Kidney (tissue), 22 donors: ENCODE measurements at places on chromosomes 3 and 15. TPM values are rescaled to one million over a fixed set of nuclear protein-coding genes. Genes with fewer than 3 reads are reported as not detected.

DNA sequence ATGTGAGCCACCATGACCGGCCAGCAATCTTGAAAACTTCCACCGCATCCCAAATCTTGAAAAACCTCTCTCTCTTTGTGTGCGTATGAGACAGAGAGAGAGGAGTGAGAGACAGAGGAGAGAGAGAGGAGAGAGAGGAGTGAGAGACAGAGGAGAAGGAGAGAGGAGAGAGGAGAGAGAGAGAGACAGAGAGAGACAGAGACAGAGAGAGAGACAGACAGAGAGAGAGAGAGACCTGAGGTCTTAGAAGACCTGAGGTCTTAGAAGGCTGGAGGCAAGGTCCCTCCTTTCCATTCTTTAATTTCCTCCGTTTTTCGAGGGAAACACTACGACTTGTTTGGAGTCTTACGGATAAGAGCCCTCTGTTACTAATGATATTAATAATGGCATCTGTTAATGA, 39.5 kb downstream of the TMEM40 start:
- no peaks in the 10 kb centered on the region for H3K27me3 ChIP-seq
- H3K4me1 ChIP-seq: no peaks in the 10 kb centered on the region

- no peak overlapping the region for H3K4me3 ChIP-seq
- no peaks in the 10 kb centered on the region for H3K36me3 ChIP-seq
- H3K27ac ChIP-seq: no peak overlapping the region
- H3K4me1 ChIP-seq: no peaks in the 10 kb centered on the region
These were observed 13.0 kb upstream of the PIGZ start for GRCh38 chr3:196981657-196982056.

- H3K4me1 ChIP-seq: no peaks in the 10 kb centered on the region
- no peaks in the 10 kb centered on the region for H3K27me3 ChIP-seq
- H3K36me3 ChIP-seq: no peaks in the 10 kb centered on the region
- H3K4me3 ChIP-seq: no peak overlapping the region
These were observed 18.0 kb upstream of the FSTL1 start for GRCh38 chr3:120468635-120469295.

The SI gene
- total RNA-seq: not detected

DNA sequence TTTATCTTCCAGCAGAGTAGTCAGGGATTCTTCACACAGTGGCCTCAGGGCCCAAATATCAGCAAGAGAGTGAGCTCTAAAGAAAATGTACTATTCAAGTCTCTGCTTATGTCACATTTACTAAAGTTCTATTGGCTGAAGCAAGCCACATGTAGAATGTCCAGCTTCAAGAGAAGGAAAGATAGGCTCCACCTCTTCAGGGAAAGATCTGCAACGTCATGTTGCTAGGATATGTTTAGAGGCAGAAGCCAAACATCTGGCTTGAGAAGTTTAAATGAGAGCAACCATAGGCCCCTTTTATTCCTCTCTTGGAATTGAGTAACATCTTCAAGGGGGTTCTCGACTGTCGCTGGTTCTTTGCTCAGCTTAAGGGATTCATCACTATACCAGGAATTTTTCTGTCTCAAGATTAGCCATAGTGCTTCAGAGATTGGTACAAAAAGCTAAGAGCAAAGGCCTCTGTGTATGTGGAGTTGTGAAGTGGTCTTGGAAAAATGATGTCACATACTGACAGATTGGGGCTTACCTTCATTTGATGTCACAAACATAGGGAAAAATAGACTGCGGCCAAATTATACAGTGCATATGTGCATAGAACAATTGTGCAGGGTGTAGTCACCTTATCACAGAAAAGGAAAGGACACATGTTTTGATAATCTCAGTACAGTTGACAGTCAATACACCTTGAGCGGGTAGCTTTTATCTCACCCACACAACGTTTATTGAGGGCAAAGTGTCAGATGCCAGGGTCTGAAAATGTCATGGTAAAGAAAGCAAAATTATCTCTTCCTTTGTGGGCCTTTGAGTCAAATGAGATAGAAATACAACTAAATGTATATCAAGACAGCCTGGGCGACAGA, 11.3 kb upstream of the THRB start:
- no peak overlapping the region for H3K4me3 ChIP-seq
- no peaks in the 10 kb centered on the region for H3K4me1 ChIP-seq
- no peak overlapping the region for H3K27ac ChIP-seq
- H3K36me3 ChIP-seq: no peaks in the 10 kb centered on the region

DNA sequence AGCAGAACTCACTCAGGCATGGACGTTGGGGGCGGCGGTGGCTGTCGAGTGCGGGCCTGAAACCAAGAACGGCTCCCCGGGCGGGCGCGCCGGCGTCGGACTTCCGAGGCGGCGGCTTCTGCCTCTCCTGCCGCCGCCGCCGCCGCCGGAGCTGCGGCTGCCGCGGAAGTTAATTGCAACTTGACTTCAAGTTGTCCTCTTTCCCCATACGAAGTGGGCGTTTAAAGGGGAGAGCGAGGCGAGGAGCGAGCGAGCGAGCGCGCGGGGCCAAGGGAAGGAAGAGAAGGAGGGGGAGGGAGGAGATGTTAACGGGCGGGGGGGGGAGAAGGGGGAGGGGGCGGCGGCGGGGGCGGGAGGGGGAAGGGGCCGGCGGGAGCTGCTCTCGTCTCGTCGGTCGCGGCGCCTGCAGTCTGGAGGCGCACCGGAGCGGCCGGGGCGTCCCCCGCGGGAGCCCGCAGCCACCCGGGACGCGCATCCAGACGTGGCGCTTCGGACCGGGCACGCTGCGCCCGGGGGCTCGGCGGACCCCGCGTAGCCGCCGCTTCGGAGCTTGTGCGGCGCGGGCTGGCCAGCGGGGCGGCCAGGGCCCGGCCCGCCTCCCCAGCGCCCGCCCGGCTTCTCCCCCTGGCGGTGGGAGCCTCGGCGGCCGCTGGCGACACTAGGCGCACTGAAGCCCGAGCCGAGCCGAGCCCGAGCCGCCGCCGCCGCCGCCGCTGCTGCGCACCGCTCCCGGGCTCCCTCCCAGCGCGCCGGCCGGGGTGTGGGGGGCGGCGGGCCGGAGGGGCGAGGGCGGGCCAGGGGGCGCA, 19.7 kb upstream of the SATB1 start:
- no peaks in the 10 kb centered on the region for H3K36me3 ChIP-seq
- H3K4me3 ChIP-seq: peak overlapping the region; percentile 70
- peak; percentile 73 for DNase-seq
- peaks cover 16% of the 10 kb centered on the region for H3K4me1 ChIP-seq
- no peak overlapping the region for H3K27ac ChIP-seq

DNA sequence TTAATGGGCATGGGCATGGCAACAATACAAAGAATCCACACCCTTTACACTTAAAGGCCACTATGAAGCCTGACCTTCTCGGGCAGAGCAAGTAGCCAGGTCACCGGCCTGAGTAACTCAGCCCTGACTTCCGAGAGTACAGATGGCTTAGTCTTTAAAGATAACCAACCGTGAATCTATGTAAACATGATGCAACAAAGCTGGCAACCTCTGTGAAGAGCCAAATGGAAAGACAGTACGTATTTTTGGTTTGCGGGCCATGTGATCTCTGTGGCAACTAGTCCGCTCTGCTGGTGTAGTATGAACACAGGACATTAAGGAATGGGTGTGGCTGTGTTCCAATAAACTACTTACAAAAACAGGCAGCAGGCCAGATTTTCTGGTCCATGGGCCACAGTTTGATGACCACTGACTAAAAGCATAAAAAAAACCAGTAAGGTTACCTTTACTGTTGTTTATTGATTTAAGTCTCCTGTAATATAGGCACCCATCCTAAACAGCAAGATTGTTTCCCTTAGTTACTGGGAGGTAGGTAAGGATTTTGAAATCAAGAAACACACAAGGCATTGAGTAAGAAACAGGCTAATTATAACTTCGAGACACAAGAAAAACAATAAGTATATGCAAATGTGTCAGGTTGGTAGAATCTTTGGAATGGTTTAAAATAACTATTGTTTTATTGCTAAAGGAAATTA, 14.5 kb downstream of the RIOX2 start:
- peaks cover 10% of the 10 kb centered on the region for H3K36me3 ChIP-seq
- H3K4me1 ChIP-seq: no peaks in the 10 kb centered on the region
- DNase-seq: no peak
- no peaks in the 10 kb centered on the region for H3K27me3 ChIP-seq
- no peak overlapping the region for H3K27ac ChIP-seq

DNA sequence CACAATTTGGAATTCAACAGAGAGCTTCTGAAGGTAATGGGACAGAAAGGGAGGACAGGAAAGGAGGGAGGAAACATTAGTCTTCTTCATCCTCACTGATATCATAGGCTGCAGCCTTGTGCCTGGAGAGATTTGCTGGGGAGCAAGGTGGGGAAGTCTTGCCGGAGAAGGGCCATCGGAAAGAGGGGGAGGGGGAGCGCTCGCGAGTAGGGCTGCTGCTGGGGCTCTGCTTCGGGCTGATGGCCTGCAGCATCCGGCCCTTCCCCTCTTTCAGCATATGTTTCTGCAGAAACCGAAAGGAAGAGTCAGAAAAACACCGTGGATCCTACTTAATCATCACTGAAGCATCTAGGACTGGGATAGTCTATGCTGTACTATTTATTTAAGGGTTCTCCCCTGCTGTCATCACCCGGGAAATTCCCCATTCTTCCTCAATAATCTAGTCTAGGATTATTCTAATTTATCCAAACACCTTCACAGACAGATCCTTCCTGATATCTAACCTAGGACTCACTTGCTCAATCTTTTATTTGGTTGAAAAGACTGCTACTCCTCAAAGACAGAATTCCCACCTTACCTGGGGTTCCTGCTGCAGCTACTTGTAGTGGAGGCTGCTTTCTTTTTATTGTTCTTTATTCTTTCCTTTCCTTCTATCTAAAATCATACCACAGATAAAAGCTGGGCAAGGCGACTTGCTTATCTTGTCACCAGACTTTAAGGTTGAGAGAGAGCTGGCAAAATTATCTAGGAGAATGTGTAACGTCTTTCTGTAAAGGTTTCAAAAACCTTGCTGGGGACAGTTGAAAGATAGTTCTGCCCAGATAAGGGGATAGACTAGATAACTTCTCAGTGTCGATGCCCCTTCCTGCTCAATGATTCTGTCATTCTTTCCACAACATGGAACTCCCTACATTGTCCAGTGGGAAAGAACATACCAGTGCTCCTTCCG, 22.6 kb downstream of the SLC51A start:
- no peak overlapping the region for H3K4me3 ChIP-seq
- H3K27ac ChIP-seq: no peak overlapping the region
- no peak for DNase-seq
- peaks cover 6% of the 10 kb centered on the region for H3K36me3 ChIP-seq

GRCh38 chr3:175851541-175851940, 992.4 kb downstream of the NAALADL2 start:
- H3K27ac ChIP-seq: no peak overlapping the region
- H3K36me3 ChIP-seq: no peaks in the 10 kb centered on the region
- H3K27me3 ChIP-seq: no peaks in the 10 kb centered on the region
- no peak for DNase-seq
- no peaks in the 10 kb centered on the region for H3K4me1 ChIP-seq

The STRA6 gene
- 2.0 TPM for total RNA-seq

- no peaks in the 10 kb centered on the region for H3K27me3 ChIP-seq
- H3K36me3 ChIP-seq: peaks cover 4% of the 10 kb centered on the region
- H3K4me3 ChIP-seq: no peak overlapping the region
- H3K27ac ChIP-seq: no peak overlapping the region
- no peaks in the 10 kb centered on the region for H3K4me1 ChIP-seq
These were observed 61.2 kb downstream of the HERC1 start for GRCh38 chr15:63772520-63772919.

DNA sequence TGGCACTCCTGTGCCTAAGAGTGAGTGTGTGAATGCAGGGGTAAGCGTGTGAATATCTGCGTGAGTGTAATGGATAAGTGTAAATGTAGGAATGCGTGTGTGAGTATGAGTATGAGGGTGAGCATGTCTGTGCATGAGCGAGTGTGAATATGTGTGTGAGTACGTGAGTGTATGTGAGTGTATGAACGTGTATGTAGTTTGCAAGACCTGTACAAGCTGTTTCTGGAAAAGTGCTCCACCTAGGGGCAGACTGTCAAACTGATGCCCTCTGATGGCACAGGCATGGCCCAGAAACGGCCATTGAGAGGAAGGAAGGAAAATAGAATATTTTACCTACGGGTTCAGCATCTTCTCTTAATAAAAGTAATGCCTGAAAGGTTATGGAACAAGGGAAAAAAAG, 24.4 kb upstream of the FRMD4B start:
- H3K27ac ChIP-seq: peak overlapping the region; percentile 39
- no peaks in the 10 kb centered on the region for H3K27me3 ChIP-seq
- peak; percentile 79 for DNase-seq
- H3K4me3 ChIP-seq: peak overlapping the region; percentile 57
- H3K36me3 ChIP-seq: no peaks in the 10 kb centered on the region
- peaks cover 9% of the 10 kb centered on the region for H3K4me1 ChIP-seq

- no peaks in the 10 kb centered on the region for H3K4me1 ChIP-seq
- peaks cover 68% of the 10 kb centered on the region for H3K36me3 ChIP-seq
- no peaks in the 10 kb centered on the region for H3K27me3 ChIP-seq
- no peak for DNase-seq
- no peak overlapping the region for H3K27ac ChIP-seq
These were observed 21.4 kb downstream of the XPC start for GRCh38 chr3:14156843-14157561.

The ULK3 gene
- 36.1 TPM for total RNA-seq
